HS-5 (cell line): ENCODE measurements at places on chromosomes 12 and 14.

- DNase-seq = no peak
These were observed 185.8 kb downstream of the ALG10B start for GRCh38 chr12:38502415-38502814.

- no peak for DNase-seq
These were observed 1.4 kb downstream of the SIX1 start for GRCh38 chr14:60647837-60648248.

DNA sequence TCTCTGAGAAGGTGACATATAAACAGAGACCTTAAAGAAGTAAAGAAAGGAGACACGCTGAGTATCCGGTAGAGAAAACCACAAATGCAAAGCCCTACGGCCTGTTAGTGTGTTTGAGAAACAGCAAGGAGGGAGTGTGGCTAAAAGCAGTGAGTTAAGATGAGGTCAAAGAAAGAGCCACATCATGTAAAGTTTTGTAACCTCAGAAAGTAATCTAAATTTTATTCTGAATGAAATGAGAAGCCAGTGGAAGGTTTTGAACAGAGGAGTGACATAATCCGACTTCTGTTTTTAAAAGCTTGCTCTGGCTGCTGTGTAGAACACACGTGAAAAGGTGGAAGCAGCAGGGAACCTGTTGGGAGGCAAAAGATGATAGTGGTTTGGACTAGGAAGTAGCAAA, 32.6 kb downstream of the PPP2R5E start:
- DNase-seq = no peak

GRCh38 chr14:59435987-59436386, 29.2 kb downstream of the GPR135 start:
- no peak for DNase-seq

DNA sequence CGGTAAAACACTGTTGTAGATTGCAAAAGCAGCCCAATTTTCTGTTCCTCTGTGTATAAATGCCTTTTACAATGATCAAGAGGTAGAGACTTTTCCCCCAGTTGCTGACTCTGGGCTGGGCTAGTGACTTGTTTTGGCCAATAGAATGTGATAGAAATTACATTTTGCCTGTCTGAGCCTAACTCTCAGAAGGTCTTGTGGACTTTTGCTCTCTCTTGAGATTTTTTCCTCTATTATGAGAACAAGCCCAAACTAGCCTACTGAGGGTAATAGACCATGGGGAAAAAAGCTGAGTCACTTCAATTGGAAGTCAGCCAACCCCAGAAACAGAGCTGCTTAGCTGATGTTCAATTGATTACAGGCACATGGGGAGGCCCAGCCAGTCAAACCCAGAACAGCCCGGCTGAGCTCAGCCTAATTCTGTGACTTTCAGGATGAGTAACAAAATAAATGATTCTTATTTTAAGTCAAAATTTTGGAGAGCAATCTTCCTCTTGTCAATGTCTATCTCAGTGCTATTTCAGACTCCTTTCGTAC, 61.4 kb downstream of the MYF5 start:
- peak; percentile 89 for DNase-seq

DNA sequence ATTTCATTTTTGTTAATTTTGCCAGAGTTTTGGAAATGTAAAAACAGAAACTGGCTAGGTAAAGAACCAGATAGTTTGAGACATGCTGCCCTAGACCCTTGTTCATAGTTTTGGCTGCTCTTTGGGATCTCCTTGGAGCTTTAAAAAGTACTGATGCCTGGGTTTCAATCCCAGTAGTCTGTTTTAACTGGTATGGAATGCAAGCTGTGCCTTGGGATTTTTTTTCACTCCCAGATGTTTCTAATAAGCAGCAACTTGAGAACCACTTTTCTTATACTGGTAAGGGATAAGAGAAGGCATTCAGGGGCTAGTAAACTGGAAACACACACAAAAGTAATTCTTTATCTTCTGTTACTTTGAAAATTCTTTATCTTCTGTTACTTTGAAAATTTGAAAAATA, 18.8 kb downstream of the SLC35F4 start:
- DNase-seq = no peak

DNA sequence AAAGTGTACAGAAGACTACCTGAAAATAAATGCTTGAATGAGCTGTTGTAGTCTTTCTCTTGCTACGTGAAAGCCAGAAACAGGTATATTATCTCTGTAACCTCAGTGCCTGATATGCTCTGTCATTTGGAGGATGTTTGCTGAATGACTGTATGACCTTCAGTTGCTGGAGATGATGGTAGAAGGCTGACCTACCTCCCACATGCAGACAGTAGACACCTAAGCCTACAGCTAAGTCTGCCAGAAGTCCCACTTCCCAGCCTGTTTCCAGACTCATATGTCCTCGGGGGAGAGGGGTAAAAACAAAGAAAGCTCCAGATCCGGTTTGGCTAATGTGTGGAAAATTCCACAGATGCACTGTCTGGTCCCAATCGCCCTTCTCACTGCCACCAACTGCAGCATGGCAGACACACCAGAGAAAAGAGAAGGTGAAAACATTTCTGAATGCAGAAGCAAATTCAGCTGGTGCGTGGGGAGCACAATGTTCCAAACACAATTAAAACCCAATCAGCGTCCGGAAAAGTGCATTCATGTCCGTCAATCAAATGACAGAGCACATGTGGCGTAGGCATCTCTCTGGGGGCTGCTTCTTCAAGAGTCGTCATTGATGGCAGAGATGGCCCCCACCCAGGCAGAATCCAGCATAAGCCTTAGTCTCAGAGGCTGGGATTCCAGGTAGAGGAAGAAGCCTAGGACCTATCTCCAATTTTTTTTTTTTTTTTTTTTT, 76.3 kb upstream of the TBX3 start:
- no peak for DNase-seq

DNA sequence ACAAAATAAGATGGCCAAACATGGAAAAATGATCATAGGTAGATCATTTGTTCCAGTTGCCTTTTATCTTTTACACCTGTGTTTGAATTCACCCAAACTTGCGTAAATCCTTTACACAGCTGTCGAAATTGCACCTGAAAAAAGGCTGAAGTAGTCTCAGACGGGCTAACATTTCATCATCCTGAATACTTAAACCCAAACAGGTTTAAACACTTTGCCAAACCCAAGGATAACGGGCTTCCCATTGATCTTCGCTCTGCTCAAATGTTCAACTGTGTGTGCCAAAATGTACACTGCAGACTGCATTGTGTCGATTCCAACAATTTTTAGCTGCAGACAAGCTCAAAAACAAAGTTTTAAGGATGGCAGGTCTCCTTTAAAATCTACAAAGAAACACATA, 288.7 kb upstream of the DDHD1 start:
- no peak for DNase-seq

- no peak for DNase-seq
These were observed 142.6 kb downstream of the NPAS3 start for GRCh38 chr14:33081259-33081658.

DNA sequence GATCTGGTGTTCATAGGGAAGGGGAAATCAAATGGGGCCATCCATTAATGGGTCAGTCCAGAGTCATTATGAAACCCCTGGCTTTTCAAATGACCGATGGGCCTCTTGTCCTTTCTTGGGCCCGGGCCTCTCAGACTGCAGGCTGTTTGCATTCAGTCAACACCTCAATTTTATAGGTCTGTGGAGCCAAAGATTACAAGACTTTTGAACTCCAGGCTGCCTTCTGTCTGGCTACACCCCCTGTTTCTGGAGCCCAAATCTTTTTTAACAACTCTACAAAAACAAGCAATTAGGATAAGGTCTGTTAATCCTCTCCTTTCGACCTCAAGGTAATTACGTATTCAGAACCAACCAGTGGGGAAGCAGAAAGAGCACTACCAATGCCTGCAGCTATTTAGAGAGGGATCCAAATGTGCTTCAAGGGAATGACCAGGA, 35.6 kb downstream of the DUSP6 start:
- no peak for DNase-seq

- no peak for DNase-seq
These were observed 199.2 kb upstream of the EEA1 start for GRCh38 chr12:93128332-93128707.

DNA sequence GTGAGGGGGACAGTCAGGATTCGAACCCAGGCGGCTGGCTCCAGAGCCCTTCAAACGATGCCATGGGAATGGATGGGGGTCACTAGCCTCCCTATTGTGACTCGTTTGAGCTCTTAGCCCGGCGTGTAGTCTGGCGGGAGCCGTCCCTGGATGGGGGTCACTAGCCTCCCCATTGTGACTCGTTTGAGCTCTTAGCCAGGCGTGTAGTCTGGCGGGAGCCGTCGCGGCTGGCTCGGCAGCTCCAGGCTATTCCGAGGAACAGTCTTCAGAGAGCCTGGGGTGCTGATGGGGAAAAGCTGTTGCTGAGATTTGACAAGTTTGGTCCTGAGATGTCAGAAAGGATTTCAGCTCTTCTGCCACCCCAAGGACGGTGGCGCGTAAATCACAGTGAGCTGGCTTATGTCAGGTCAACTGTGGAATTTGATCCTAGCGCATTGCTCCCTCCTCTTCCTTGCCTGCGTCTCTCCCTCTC, 58.3 kb downstream of the CALM1 start:
- no peak for DNase-seq

DNA sequence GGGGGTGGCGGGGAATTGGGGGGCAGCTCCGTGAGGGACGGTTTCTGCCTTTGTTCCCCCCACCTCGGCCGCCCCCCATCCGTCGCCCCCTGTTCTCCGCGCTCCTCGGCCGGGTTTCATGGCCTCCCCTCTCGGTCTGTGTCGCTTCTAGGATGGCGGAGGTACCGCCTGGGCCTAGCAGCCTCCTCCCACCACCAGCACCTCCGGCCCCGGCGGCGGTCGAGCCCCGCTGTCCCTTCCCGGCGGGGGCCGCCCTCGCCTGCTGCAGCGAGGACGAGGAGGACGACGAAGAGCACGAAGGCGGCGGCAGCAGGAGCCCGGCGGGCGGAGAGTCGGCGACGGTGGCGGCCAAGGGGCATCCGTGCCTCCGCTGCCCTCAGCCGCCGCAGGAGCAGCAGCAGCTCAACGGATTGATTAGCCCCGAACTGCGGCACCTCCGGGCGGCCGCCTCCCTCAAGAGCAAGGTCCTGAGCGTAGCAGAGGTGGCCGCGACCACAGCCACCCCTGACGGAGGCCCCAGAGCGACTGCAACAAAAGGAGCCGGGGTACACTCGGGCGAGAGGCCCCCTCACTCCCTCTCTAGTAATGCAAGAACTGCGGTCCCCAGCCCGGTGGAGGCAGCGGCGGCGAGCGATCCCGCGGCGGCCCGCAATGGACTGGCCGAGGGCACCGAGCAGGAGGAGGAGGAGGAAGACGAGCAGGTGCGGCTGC, 575 bp downstream of the NAA30 start:
- no peak for DNase-seq

DNA sequence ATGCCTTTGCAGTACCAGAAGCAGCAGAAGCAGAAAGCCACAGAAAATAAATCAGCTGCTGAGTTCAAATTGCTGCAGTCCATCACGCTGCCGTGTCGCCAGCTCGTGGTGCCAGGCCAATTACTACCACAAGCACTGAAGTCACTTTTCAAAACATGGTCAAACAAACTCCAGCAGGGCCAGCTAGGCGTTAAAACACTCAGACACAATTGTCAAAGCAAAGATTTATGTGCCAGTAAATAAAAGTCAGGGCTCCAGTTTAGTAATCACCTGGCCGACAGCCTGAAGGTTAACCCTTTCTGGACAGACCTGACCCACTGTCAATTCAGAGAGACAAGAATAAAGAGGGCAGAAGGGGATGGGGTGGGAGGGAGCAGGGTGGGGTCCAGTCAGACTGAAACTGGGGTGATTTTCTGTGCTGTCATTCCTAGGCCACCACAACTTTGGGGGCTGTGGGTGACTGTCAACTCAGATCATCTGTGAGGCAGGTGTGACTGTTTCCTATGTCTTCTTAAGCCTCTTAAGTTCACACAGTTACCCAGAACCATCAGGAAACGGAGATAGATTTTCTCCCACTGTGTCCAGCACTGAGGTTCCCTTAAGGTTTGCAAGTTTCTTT, 109.8 kb upstream of the FUT8 start:
- no peak for DNase-seq

DNA sequence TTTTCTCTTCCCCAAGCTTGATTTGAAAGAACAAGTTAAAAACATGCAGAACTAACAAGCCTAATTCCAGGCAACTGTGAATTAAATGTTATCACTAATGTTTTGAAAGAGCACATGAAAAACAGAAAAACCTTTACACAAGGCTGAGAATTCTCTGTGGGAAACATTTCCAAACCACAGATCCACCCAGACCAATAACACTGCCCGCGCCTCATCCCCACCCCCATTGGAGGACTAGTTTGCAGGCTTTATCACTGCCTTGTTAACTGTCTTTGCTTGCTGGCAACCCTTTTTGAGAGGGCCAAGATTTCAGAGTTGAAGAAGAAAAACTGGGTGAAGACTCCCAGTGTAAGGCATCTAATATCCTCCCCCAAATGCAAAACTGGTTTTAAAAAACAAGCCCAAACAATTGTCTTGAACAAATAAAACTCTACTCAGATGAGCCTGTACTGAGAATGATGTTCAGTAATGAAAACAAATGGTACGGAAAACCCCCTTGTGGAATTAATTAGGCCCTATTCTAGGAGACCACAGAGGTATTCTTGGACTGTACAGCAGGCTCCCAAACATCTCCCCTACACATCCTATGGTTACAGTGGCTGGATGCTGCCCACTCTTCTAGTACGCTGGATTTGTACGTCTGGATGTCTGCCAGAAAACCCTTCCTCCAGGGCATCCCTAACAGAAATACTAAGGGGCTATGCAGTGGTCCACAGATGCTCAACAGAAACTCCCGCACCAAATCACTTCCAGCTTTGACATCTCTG, 5.8 kb downstream of the MAX start:
- no peak for DNase-seq

DNA sequence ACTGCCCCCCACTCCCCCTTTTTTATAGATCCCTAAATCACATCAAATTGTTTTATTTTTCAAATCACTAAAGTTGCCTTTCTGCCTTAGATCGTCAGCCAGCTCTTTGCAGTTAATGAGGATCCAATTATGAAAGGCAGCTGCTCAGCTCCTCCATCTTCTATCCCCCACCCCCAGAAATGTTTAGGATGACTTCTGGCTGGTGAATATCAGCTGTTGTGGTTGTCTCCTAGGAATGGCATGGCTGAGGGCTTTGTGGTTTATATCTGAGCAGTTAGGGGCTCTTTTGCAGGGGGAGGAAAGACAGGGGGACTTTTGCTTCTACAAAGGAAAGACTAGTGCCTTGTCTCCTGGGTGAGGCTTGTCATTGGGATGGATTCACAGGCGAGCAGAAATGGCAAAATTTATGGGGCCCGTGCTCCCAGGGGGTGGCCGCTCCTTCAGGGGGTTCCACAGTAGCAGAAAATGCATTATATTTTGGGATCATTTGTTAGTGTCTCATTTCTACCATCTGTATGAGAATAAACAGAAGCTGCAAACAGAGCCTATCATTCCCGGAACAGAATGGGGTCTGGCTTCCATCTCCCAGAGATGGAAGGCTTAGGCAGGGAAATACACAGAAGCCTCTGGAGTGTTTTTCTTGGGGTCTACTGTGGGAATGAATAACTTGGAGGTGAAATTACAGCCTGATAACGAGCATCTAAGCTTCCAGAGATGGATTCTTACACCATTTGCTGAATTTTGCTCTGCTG, 6.5 kb downstream of the JDP2 start:
- DNase-seq = no peak

GRCh38 chr12:122527478-122527944, 462 bp downstream of the KNTC1 start:
- no peak for DNase-seq

GRCh38 chr14:32702088-32702487, 236.6 kb upstream of the NPAS3 start:
- DNase-seq = no peak
